Stimulated activated CD8-positive, alpha-beta memory T cell treated with anti-CD3 and anti-CD28 coated beads, Interleukin-7, amount 100 ng/mL, for 48 hours (primary cell): ENCODE measurements at places on chromosomes 7 and 10.

DNA sequence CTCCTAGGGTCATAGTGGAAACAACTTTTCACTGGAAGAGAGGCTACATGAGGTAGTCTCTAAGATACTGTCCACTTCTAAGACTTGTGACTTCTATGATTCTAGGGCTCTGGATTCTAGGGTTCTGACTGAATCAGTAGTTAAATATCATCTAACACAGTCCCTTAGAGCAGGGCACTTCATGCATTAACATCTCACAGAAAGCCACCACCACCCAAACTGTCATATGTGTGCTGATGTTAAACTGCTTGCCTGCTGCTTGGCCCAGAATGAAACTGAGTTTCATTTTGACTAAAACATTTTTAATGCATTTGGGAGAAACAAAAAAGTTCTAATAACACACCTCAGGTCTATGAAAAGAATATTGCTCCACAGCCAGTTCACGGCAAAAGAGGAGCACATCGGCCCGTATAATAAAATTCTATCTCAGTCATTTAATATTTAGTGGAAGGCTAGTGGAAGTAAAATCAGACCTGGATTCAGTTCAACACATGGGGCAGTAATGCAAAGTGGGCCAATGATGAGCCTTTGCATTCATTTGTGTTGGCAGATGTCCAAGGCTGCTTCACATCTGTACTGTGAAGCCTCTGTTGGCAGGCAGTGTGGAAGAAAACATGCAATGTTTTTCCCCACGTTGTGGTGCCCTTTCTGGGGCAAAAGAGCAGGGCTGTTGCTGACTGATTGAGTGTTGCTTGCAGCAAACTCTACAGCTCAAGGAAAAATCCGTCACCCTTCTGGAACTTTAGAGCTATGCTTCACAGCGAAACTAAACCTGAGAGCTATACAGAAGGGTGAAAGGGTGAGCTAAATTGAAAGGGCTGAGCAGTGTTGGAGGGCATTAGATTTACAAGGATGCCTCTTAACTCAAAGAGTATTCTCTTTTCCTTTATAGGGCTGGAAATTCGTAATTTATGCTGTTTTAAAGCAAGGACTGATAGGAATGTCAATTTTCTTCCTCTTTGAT is 33.5 kb upstream of the AUTS2 start:
- DNase-seq = no peak

- DNase-seq = no peak
These were observed 177.2 kb upstream of the INHBA start for GRCh38 chr7:41880107-41880506.

DNA sequence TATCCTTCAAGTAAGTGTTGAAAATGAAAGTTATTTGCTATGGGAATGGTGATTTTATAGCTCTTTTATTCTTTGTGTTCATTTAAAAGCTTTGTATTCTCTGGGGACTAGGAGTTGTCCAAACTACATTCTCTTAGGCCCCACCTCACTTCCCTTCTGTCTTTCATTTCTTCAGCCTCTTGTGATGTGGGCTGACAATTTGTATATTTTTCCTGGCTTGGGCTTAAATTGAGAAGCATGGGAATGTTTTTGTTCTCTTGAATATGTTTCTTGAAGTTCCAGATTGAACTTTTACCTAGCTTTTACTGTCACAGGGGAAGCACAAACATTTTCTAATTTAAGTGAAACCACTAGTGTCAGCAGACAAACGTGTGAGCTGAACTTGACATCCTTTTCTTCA is 27.9 kb downstream of the BBS9 start:
- DNase-seq = no peak

DNA sequence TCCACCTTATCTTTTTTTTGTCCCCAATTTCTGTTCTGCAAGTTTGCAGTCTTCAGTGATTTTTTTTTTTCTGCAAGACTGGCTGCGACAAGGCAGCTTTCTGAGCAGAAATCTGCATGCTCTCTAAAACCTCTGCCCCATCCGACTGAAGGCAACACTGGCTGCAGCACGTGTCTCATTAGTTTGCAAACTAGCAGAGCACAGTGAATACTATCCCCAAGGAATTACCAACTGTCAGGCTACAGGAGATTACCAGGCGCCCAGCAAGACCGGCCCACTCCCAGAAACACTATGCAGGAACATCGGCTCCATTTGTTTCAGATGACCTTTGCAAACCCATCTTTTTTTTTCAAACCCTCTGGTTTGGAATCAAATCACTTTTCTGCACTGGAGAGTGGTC is 538.8 kb downstream of the SORCS1 start:
- no peak for DNase-seq

GRCh38 chr10:88433565-88434186 is 149.4 kb downstream of the RNLS start:
- no peak for DNase-seq

GRCh38 chr7:77791336-77791735 is 6.9 kb downstream of the TMEM60 start:
- DNase-seq = no peak

GRCh38 chr7:146346096-146346495 is 229.5 kb downstream of the CNTNAP2 start:
- no peak for DNase-seq

GRCh38 chr7:95531605-95532219 is 46.0 kb downstream of the ASB4 start:
- no peak for DNase-seq

- no peak for DNase-seq
These were observed 193.7 kb upstream of the CSTF2T start for GRCh38 chr10:51892965-51893658.

DNA sequence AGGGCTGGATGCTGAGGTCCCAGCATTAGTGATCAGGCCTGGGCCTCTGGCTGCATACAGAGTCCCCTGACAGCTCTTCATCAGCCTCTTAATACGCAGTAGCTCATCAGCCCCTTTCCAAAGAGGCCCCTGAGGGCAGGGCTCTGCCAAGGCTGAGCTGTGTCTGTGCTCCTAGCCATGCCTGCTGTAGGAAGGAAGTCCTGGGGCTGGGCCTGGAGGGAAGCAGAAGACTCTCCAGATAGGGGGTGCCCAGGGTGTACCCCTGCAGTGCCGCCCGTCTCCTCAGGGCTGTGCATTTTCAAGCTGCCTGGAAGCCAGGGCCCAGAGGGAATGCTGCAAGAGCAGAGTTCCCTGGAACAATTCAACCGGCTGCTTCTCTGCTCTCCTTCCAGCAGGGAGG is 7.3 kb upstream of the RET start:
- no peak for DNase-seq

GRCh38 chr7:139619367-139619657 is 95.8 kb downstream of the CLEC2L start:
- DNase-seq = no peak

- no peak for DNase-seq
These were observed 3.4 kb downstream of the H2BK1 start for GRCh38 chr7:151206914-151207313.

- no peak for DNase-seq
These were observed 396.2 kb downstream of the LRMDA start for GRCh38 chr10:75827587-75828021.

- DNase-seq = no peak
These were observed 1216.5 kb upstream of the AUTS2 start for GRCh38 chr7:68381731-68382130.

GRCh38 chr7:14446829-14447228 is 455.7 kb downstream of the DGKB start:
- no peak for DNase-seq

GRCh38 chr10:96708456-96708855 is 11.9 kb downstream of the PIK3AP1 start:
- no peak for DNase-seq

- no peak for DNase-seq
These were observed 25.7 kb downstream of the COG5 start for GRCh38 chr7:107538001-107538400.

DNA sequence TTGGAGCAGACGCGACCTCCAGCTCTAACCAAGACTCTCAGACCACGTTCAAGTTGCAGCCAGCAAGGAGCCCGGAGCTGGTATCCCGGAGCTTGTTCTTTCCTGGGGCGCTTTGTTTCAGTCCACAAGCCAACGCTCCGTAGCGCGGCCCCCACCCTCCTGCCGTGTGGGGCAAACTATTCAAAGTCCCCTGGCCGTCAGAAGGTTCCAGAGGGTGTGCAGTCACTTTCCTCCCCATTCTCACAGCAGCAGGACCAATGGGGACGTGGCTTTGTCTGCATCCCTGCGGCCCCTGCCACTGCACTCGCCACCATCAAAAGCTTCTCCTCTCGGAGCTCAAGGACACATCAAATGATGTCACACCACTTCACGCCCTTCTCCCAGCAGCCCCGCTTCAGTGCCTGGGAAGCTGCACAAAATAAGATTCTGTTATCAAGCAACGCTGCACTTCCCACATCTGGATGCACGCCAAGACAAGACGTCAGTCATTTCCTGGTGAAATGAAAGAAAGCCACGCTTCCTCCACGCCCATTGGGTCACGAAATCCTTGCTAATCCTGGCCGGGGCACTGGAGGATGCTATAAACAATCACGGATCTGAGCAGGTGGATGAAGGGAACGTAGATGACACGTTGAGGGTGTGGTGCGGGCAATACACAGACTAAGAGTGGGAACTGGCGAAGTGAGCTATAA is 348.2 kb downstream of the PTPRN2 start:
- DNase-seq = no peak

DNA sequence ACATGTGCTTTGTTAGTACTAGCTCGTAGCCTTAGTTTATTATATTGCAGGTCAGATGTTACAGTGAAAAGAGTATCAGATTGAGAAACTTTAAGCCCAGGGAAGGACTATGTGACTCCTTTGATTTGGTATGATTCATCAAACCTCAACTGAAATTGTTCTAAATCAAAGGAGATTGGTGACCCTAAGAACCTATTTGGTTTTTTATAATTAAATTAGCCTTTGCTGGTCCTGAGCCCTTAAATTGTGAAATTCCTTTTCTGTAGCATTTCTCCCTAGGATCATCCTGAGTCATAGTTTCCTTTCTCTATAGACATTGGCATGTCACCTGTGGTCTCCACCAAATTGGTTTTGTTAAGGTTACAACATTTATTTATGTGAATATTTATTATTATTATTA is 89.7 kb downstream of the POLR1F start:
- DNase-seq = no peak

DNA sequence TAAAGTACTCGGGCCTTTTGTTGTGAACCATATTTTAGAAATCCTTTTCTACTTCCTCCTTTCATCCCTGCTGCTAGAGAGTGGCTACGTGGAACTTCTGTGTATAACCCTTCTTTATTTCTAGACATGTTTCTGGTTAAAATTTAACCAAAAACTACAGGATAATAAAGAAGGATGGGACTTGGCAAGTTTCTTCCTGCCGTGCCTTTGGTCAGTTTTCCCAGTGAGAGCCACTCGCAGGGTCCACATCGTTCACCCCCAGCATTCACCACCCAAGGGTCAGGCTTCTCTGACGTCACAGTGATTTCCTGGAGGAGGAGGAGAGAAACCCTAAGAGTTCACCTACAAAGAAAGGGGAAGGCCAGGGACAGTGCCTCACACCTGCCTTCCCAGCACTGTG is 45.4 kb downstream of the NKX6-2 start:
- DNase-seq = no peak

- DNase-seq = no peak
These were observed 110.3 kb downstream of the ARHGAP22 start for GRCh38 chr10:48494611-48495010.

DNA sequence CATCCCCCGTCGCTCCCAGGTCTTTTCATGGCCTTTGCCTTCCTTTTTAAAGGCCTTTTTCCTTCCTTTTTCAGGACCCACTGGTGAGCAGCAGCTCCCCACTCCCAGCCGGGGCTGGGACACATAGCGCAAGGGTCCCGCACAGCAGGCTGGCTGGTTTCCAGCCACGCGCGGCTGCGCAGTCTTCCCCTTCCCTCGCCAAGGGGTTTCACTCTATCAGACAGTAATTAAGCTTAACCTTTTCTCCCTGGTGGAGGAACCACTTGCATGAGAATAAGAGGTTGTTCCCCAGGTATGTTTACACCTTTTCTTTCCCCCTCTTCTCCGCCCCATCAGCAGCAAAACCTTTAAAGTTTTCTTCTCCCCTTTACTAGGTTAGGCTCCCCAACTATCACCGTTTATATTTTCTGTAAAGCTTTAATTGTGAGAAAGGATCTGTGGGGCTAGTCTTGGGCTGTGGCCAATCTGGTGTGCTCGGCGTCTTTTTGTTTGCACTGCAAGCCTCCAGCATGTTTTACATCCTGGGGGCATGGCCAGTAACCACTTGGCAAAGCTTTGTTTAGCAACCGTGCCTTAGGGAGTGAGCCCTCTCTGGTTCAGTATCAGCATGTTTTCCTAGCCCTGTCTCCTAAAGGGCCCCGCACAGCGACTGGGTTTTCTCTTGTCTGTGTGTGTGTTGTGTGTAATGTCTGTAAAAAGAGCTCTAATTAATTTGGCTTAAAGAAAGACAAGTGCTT is 219.6 kb downstream of the PHF14 start:
- no peak for DNase-seq

GRCh38 chr7:106486331-106486730 is 174.6 kb downstream of the CCDC71L start:
- no peak for DNase-seq

GRCh38 chr10:30047924-30048531 is 11.4 kb downstream of the JCAD start:
- no peak for DNase-seq

GRCh38 chr10:52191049-52191448 is 123.0 kb upstream of the DKK1 start:
- DNase-seq = no peak

- no peak for DNase-seq
These were observed 501.6 kb downstream of the TCERG1L start for GRCh38 chr10:130809761-130810515.

DNA sequence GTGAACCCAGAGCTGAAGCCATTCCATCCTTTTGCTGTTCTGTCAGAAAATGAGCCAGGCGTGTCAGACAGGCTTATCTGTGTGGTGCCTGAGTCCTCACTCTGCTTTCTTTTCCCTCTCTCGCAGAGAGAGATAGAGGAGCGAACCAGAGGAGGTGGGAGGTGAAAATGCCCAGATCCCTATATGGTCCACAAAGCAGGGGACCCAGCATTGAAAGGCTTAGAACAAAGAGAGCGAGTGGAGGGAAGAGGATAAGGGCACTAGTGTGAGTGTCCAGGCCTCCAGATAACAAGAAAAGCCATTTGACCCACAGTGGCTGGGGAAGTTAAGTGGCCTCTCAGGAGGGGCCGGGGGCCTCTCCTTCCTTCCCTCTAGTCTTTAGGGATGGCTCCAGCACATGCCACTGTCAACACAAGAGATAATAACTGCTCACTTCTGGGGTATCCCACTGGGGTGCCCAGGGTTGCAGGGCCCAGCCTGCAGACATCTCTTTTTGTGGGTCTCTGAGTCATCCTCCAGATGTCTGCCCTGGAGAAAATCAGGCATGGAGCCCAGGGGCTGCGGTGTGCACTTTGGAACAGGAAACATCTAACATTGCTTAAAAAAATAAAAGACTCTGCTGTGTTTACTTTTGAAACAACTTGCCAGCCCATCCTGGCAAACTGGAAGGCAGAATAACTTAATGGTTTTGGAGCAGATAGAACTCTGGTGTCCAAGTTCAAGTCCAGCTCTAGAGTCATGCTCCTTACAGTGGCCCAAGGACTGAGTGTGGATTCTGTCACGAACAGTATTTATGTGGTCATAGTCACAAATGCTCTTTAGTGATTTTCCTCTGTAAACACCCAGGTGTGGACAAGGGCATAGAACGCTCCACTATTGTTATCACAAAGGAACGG is 189.5 kb downstream of the CXCL12 start:
- DNase-seq = no peak
